ENCODE measurements at places on chromosomes 2 and 18. TPM values are rescaled to one million over a fixed set of nuclear protein-coding genes. Genes with fewer than 3 reads are reported as not detected.

Gene CFC1
- total RNA-seq = not detected

Gene LYPD6
- total RNA-seq = 2.9 TPM

Gene GPR45
- total RNA-seq = 0.25 TPM

Gene DUSP2
- total RNA-seq = 2.1 TPM

Gene NEUROD1
- total RNA-seq = not detected

Gene HOXD13
- not detected for total RNA-seq

Gene SEPTIN10
- total RNA-seq = 34.1 TPM
